ENCODE measurements at places on chromosomes 7 and 10.

- DNase-seq: no peak
These were observed 178.6 kb downstream of the POLR1F start for GRCh38 chr7:19530261-19530660.

DNA sequence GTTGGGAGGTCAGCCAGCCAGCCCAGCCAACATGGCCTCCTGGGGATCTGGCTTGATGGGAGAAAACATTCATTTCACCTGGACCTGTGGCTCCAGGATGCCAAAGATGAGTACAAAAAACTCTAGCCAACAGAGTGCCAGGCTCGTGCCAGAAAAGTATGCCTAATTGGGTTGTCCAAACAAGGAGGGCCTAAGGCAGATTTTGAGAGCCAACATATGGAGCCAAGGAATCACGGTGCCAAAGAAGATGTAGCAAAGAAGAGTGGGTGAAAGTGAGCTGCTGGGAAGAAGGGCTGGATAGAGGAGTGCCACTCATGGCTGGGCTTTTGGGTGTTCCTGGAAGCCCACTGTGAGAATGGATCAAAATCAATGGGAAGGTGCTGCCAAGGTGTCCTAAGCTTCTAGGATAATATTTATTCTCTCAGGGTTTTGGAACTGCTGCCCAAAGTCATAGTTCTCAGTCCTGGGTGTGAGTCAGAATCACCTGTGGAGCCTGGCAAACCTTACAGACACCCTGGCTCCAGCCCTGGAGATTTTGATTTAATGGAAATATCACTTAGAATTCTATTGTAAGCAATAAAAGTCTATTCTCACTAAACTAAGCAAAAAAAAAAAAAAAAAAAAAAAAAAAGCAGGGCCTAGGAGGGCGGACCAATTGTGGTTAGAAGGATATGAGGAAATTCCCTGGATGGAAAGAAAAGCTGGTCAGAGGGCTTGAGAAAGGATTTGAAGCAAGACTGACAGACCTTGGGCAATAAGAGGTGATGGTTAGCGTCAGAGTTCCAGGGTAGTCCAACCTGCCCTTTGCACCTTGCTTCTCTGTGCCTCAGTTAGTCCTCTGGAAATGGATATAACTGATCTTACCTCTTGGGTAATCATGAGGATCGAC, 182.2 kb upstream of the PRR15 start:
- DNase-seq: no peak

- DNase-seq: no peak
These were observed 118.0 kb downstream of the BUB3 start for GRCh38 chr10:123272171-123272570.

- no peak for DNase-seq
These were observed 230.7 kb upstream of the CACNA2D1 start for GRCh38 chr7:82674268-82674667.

- no peak for DNase-seq
These were observed 173.6 kb downstream of the RNF133 start for GRCh38 chr7:122525355-122525754.

DNA sequence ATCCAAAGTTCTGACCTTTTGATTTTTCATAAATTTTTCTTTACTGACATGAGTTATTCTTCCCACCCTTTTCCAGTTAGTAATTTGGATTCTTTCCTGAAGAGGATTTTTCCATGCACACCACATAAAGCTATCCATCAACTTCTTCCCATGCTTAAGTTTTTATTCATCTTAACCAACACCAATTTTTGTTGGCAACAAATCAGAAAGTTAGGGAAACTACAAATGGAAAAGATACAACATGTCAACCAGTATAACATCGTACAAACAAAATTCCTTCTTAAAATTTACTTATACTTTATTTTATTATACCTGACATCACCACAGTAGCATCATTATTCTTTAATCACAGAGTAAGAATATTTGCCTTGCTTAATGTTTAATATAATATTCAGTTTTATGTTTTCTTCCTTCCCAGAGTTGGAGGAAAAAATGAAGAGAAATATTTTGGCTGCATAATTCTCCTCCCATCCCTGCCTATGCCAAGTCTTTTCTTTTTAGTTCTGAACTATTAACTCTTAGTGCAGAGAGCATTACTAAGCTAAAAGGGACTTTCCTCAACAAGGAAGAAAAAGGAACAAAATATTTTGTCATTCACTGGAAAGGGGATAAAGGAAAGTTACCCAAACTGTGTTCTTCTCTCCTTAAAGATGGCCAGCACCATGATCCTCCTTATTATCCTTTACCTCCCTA, 67.5 kb upstream of the MEOX2 start:
- DNase-seq: no peak
